Chondrocyte (in vitro differentiated cells): ENCODE measurements at places on chromosomes 11 and 22. TPM values are rescaled to one million over a fixed set of nuclear protein-coding genes. Genes with fewer than 3 reads are reported as not detected.

POTEH gene
- not detected in 3 replicates for total RNA-seq

MMP3 gene
- total RNA-seq: not detected in 3 replicates

TSGA10IP gene
- not detected in 3 replicates for total RNA-seq

OR51I2 gene
- not detected in 3 replicates for total RNA-seq

FAT3 gene
- total RNA-seq: 21.3 to 27.7 TPM (median 21.9 TPM) in 3 replicates

SEC14L3 gene
- not detected in 3 replicates for total RNA-seq

CASP4 gene
- 1.2 to 12.6 TPM (median 1.8 TPM) in 3 replicates for total RNA-seq

- peaks cover 3% of the 10 kb centered on the region for H3K4me1 ChIP-seq
- H3K36me3 ChIP-seq: no peaks in the 10 kb centered on the region
- H3K27me3 ChIP-seq: peaks cover 22% of the 10 kb centered on the region
- DNase-seq: no peak
Measured at GRCh38 chr11:116278076-116278475, 494.7 kb downstream of the BUD13 start.

DNA sequence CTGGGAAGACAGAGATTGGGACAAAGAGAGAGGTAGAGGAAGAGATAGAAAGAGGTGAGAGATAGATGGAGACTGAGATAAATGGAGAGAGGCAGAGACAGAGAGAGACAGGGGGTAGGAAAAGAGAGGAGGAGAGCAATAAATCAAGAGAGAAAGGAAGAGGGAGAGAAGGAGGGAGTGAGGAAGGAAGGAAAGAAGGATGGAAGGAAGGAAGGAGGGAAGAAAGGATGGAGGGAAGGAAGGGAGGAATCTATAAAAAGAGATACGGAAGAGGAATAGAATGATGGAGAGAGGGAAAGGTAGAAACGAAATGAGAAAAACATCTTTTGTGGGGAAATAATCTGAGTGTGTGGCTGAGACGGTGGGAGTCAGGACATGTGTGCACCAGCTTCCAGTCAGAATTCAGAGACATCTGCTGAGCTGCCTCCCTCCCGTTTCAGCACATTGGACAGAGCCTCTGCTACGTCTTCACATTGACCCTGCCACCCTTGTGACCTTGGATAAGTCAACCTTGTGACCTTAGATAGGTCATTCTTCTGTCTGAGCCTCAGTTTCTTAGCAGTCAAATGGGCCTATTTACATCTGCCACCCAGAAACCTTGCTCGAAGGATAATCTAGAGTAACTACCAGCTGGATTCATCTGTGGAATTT, 417.8 kb downstream of the MIAT start:
- H3K36me3 ChIP-seq: no peaks in the 10 kb centered on the region
- H3K4me3 ChIP-seq: no peak overlapping the region
- DNase-seq: no peak
- H3K27ac ChIP-seq: no peak overlapping the region

- no peak overlapping the region for H3K27ac ChIP-seq
- H3K4me3 ChIP-seq: no peak overlapping the region
- peaks cover 82% of the 10 kb centered on the region for H3K27me3 ChIP-seq
- H3K36me3 ChIP-seq: no peaks in the 10 kb centered on the region
- no peak for DNase-seq
Measured at GRCh38 chr11:71342951-71343827, 90.8 kb upstream of the SHANK2 start.

DNA sequence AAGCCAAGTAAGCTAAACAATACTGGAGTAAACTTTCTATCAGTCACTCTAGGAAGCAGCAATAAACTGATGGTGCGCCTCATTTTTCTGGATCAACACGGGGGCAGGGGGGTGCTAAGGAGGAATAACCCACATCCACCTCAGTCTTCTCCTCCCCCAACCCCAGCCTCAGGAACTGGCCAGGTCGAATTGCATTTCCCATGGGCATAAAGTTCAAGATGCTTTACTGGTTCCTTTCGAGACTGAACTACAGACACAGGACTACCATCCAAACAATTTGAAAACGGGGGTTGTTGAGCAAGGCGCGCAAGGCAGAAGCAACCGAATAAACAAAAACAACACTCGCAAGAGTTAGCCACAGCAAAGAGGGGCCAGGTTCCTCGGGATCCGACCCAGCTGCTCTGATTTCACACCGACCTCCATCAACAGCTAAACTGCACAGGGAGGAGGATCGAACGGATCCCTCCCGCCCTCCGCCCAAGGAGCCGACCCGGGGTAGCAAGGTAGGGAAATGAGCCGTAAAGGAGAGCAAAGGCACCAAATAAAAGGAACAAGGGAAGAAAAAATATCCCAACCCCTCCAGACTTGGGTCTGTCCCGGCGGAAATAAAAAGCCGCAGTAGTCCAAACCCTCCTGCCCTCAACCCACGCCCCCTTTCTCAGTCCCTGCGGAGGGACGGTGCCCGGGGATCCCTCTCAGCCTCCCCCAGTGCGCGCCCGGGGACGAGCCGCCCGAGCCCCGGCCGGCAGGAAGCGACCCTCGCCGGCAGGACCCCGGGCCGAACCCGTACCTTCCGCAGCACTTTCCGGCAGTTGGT, 801 bp downstream of the SESN3 start:
- DNase-seq: peak; percentile 81
- peak overlapping the region; percentile 96 for H3K27ac ChIP-seq
- H3K4me3 ChIP-seq: no peak overlapping the region
- H3K27me3 ChIP-seq: no peaks in the 10 kb centered on the region
- H3K36me3 ChIP-seq: peaks cover 3% of the 10 kb centered on the region

DNA sequence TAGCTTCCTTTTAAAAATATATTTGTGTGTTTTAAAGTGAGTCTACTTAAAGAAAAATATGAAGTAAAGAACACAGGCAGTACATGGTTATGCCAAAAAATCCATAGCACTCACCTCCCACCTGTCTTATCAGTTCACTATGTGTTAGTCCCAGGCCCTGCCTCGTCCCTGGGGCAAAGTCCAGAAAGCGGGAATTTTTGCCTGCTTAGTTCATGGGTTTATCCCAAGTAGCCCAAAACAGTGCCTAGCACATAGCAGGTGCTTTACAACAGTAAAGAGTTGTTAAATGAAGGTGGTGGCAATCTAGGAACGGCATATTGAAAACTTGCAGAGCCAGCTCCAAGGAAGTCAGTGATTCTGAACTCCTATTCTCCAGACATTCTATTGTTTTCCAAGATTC, 154.0 kb downstream of the MN1 start:
- H3K27ac ChIP-seq: no peak overlapping the region
- H3K27me3 ChIP-seq: no peaks in the 10 kb centered on the region
- H3K4me3 ChIP-seq: no peak overlapping the region

- peaks cover 63% of the 10 kb centered on the region for H3K4me1 ChIP-seq
- no peak for DNase-seq
- H3K27ac ChIP-seq: peak overlapping the region; percentile 72
- H3K27me3 ChIP-seq: no peaks in the 10 kb centered on the region
Measured at GRCh38 chr22:26484360-26484706, 656 bp downstream of the SRRD start.

GRCh38 chr22:26401726-26402125, 27.3 kb upstream of the ASPHD2 start:
- H3K27ac ChIP-seq: no peak overlapping the region
- no peak overlapping the region for H3K4me3 ChIP-seq
- H3K36me3 ChIP-seq: no peaks in the 10 kb centered on the region
- no peak for DNase-seq
- H3K4me1 ChIP-seq: peaks cover 19% of the 10 kb centered on the region

- peaks cover 41% of the 10 kb centered on the region for H3K27me3 ChIP-seq
- no peak overlapping the region for H3K27ac ChIP-seq
- no peak overlapping the region for H3K4me3 ChIP-seq
- no peak for DNase-seq
- H3K36me3 ChIP-seq: no peaks in the 10 kb centered on the region
- no peaks in the 10 kb centered on the region for H3K4me1 ChIP-seq
Measured at GRCh38 chr11:119937412-119937811, 200.5 kb downstream of the TRIM29 start.

DNA sequence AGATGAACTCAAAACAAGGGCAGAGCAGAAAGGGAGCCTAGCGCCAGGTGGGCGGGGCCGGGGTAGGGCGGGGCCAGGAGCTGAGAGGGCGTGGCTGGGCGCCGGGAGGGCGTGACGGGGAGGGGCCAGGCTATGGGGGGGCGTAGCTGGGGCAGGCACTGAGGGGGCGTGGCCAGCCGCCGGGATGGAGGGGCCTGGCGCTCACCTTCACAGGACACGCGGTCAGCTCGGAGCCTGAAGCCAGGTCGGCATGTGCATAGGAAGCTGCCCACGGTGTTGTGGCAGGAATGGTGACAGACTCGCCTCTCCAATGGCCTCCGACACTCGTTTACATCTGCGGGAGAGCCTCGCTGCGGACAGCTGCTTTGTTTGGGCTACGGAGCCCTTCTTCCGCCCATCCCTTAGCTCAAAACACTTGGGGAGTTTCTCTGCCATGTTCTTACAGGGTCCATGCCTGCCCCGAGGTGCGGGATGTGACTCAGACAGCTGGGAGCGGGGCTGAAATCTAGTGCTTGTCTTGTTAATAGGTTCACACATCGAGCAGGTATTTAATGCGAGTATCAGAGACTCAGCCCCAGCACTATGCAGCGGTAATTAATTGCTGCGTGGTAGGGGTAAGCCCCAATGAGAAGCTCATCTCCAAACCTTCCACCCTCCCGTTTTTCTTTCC, 13.4 kb downstream of the VWCE start:
- H3K36me3 ChIP-seq: peaks cover 33% of the 10 kb centered on the region
- H3K27ac ChIP-seq: no peak overlapping the region
- H3K4me1 ChIP-seq: peaks cover 3% of the 10 kb centered on the region
- no peak overlapping the region for H3K4me3 ChIP-seq

GRCh38 chr11:85884581-85885021, 29.4 kb downstream of the CCDC83 start:
- no peaks in the 10 kb centered on the region for H3K36me3 ChIP-seq
- H3K4me1 ChIP-seq: peaks cover 18% of the 10 kb centered on the region
- peak overlapping the region; percentile 4 for H3K27ac ChIP-seq

- no peak for DNase-seq
- H3K27me3 ChIP-seq: peaks cover 28% of the 10 kb centered on the region
- H3K4me1 ChIP-seq: no peaks in the 10 kb centered on the region
- H3K4me3 ChIP-seq: no peak overlapping the region
Measured at GRCh38 chr22:49517211-49517610, 310.5 kb downstream of the BRD1 start.

DNA sequence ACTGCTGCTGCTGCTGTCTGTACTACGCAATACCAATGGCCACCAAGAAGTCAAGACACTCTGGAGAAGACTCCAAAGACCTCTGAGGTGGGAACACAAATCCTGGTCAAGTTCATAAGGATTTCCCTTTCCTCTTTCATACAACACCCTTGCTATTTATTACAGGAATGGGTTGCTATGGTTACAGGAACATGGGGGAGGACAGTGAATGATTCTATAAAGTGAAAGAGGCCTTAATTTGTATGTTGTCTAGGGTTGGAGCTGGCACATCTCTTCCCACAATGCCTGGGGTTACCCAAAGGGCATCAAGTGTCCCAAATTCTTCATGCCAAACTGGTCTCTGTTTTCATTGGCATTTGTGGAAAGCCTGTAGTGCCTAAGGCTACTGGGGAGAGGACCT, 11.4 kb upstream of the SEC14L3 start:
- H3K27me3 ChIP-seq: peaks cover 1% of the 10 kb centered on the region
- peaks cover 1% of the 10 kb centered on the region for H3K36me3 ChIP-seq
- H3K4me1 ChIP-seq: peaks cover 2% of the 10 kb centered on the region
- DNase-seq: no peak
- no peak overlapping the region for H3K27ac ChIP-seq

DNA sequence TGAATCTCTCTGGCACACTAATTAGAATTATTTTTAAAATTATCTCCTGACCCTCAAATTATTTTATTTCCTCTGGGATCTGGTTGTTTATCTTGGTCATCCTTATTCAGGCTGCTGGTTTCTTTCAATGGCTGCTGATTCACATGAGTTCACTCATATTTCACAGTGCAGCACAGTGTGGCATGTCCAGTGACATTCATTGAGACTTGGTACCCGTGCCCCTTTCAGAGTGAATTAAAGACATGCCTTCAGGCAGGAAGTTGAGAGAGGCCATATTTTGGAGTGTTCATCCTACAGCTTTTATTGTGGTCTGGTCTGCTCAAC, 13.5 kb downstream of the DCPS start:
- no peaks in the 10 kb centered on the region for H3K27me3 ChIP-seq
- peaks cover 42% of the 10 kb centered on the region for H3K4me1 ChIP-seq
- H3K4me3 ChIP-seq: no peak overlapping the region
- peaks cover 3% of the 10 kb centered on the region for H3K36me3 ChIP-seq

DNA sequence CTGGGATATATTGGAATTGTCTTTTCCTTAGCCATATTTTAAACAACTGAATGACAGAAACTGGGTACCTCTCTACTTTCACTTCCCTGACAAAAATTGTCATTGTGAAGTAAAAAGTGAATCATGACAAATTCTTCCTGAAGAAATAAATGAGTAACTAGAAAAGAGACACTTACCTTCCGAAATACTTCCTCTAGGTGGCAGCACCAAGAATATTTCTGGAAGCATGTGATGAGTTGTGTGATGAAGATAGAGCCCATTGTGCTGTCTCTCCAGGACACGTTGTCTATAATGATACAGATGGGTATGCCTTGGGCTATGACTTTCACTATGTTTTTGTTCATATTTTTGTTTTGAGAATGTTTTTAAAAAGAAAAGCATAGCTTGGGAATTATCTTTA, 21.5 kb downstream of the CASP4 start:
- H3K36me3 ChIP-seq: peaks cover 5% of the 10 kb centered on the region
- DNase-seq: no peak
- no peaks in the 10 kb centered on the region for H3K27me3 ChIP-seq

DNA sequence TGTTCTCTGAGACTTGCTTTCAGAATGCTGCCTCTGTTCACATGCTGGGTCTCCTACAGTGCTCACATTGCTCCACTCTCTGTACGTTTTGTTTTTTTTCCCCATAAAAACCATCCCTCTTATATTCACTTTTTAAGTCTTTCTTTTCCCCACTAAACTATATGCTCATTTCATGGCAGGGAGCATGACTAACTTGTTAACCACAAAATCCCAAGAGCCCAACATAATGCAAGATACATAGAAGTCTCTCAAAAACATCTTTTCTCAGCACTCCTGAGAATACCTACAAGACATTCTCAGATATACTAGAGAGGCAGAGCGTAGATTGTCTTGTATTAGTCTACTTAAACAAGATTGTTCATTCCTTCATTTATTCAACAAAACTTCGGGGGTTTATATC, 73.3 kb downstream of the FAM76B start:
- H3K4me3 ChIP-seq: no peak overlapping the region
- H3K4me1 ChIP-seq: peaks cover 61% of the 10 kb centered on the region
- no peaks in the 10 kb centered on the region for H3K27me3 ChIP-seq
- H3K27ac ChIP-seq: peak overlapping the region; percentile 71
- H3K36me3 ChIP-seq: no peaks in the 10 kb centered on the region
